ENCODE measurements at places on chromosomes 1 and 21. TPM values are rescaled to one million over a fixed set of nuclear protein-coding genes. Genes with fewer than 3 reads are reported as not detected.

OR2AK2 gene
- 0.27 TPM for polyA plus RNA-seq

EDARADD gene
- not detected for polyA plus RNA-seq

C21orf91 gene
- 6.7 TPM for polyA plus RNA-seq

DNA sequence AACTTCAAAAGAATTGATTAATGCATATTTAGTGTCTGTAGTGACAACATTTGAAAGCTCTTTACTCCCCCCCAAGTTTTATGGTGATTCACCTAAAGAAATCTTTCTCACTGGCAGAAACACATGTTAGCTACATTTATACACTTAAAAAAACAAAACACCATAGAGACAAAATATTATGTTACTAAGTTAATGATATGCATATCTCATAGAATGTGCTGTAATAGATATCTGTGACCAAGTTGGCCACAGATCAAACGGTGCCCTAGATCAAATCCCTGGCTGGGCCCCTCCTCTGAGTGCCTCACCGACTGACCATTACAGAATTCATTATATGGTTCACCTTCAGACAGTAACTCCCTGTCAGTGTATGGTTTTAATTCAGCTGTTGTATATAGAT is 322.1 kb upstream of the LYPLAL1 start:
- DNase-seq = no peak

- DNase-seq = no peak
Measured at GRCh38 chr1:42251042-42251441, 84.0 kb downstream of the FOXJ3 start.

GRCh38 chr21:29947119-29947518 is 7.3 kb upstream of the GRIK1 start:
- DNase-seq = no peak

DNA sequence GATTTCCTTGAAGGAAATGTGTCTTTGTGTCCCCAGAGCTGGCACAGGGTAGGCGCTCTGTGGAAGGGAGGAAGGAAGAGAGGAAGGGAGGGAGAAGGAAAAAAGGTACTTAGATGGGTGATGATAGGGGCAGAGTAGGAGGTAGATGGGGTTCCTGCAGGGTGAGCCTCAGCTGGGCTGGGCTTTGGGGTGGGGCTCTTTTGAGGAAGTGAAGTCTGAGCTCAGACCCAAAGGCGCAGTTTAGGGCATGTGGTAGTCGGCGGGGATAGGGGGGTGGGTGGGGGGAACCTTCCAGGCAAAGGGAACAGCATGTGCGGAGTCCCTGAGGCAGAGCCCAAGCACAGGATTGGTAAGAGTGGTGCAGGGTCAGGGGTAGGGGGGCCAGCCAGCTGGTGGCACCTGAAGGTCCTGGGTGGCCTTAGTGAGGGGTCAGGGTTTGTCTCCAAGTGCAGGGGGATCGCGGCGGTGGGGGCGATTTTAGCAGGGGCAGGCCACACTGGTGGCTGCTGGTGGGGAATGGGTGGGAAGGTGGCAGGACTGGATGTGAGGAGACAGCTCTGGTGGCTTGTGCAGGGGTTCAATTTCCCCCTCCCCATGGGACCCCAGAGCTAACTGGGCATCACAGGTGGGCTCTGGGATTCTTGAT is 8.4 kb upstream of the HTR6 start:
- DNase-seq = no peak

- no peak for DNase-seq
Measured at GRCh38 chr1:93581917-93582850, 99.5 kb downstream of the BCAR3 start.

DNA sequence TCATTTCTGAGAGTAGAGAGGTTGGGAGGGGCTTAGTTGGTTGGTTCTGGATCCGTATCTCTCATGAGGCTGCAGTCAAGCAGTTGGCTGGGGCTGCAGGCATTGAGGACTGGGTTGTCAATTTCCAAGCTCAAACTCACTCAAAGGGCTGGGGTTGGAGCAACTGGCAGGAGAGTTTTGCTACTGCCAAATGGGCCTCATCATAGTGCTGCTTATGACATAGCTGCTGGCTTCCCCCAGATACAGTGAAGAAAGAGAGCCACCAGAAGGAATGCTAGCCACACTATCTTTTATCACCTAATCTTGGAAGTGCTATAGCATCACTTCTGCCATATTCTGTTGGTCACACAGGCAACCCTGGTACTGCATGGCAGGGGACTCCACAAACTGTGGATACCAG is 363.5 kb upstream of the USP24 start:
- no peak for DNase-seq

Measured in B cell (primary cell).